Type B pancreatic cell (in vitro differentiated cells): ENCODE measurements at places on chromosomes 7 and 10. TPM values are rescaled to one million over a fixed set of nuclear protein-coding genes. Genes with fewer than 3 reads are reported as not detected.
A peak's percentile ranks its signal among the peaks of the same experiment; 100 is the strongest.

DNA sequence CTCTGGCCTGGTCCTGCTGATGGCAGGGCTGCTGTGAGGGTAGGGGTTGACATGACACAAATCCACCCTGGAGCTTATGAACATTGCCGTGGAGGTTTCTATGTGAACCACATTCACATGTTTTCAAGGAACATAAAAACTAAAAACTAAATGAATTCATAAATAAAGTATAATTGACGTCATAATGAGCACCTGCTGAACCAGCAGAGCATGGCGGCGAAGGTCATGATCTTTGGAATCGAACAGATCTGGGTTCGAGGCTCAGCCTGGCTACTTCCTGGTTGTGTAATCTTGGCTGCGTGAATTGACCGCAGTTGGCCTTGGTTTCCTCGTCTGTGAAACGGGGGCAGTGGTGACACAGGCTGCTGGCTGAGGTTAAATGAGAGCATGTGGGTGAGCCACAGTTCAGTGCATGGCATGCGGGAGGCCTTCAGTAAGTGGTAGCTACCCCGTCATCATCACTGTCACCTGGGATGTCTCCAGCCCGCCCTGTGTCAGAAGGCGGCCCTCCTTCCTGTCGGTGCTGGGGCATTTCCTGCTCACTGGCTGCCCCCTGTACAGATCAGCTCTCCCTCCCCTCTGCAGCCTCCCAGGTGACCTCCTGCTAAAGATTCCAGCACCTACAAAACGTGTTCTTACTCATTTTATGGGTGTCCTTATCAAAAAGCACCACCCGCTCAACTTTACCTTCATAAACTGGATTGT lies 190.3 kb upstream of the SHH start:
- no peak overlapping the region for H3K4me3 ChIP-seq
- H3K36me3 ChIP-seq: no peaks in the 10 kb centered on the region
- H3K4me1 ChIP-seq: no peaks in the 10 kb centered on the region

- peak overlapping the region; percentile 46 for H3K4me3 ChIP-seq
- peak overlapping the region; percentile 55 for H3K27ac ChIP-seq
- H3K4me1 ChIP-seq: peaks cover 37% of the 10 kb centered on the region
- DNase-seq: no peak
Measured at GRCh38 chr10:29925771-29926692, 133.4 kb downstream of the JCAD start.

GRCh38 chr10:122051609-122052385 lies 62.8 kb downstream of the TACC2 start:
- no peaks in the 10 kb centered on the region for H3K27me3 ChIP-seq
- peaks cover 5% of the 10 kb centered on the region for H3K36me3 ChIP-seq
- no peak for DNase-seq
- H3K4me1 ChIP-seq: peaks cover 5% of the 10 kb centered on the region
- no peak overlapping the region for H3K4me3 ChIP-seq

- no peak overlapping the region for H3K4me3 ChIP-seq
Measured at GRCh38 chr10:51544933-51545332, 154.5 kb downstream of the CSTF2T start.

DNA sequence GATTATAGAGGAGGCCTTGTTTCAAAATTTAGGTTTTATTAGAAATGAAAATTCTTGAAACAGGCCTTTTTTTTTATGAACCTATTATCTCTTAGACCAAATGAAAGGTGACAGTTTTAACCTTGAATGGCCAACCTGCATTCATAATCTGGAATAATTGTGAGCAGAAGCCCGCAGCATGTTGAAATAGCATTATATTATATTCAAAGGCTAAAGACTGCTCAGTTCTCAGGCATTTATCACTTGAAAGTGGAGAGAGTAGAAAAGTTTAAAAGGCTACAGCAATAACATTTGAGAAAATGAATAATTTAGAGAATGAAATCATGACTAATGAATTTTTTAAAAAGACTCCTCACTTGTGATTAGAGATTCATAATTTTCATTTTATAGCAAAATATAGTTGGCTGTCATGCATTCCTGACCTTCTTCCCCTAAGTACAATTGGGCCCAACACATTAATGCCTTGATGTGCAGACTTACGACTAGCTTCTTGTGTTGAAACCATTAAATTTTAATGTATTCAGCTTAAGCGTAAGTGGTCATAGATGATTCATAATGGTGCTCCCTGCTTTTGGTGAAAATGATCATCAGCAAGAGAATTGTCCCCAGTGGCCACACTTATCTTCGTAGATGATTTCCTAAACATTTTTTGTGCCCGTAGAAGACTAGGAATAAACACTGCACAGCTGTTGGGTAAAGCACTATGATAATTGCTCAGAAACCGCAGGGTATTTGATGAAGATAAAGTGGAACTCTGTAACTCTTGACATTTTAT lies 346.6 kb upstream of the BMPER start:
- H3K36me3 ChIP-seq: peaks cover 4% of the 10 kb centered on the region
- H3K27me3 ChIP-seq: no peaks in the 10 kb centered on the region
- H3K27ac ChIP-seq: no peak overlapping the region
- H3K4me1 ChIP-seq: no peaks in the 10 kb centered on the region
- H3K4me3 ChIP-seq: no peak overlapping the region

DNA sequence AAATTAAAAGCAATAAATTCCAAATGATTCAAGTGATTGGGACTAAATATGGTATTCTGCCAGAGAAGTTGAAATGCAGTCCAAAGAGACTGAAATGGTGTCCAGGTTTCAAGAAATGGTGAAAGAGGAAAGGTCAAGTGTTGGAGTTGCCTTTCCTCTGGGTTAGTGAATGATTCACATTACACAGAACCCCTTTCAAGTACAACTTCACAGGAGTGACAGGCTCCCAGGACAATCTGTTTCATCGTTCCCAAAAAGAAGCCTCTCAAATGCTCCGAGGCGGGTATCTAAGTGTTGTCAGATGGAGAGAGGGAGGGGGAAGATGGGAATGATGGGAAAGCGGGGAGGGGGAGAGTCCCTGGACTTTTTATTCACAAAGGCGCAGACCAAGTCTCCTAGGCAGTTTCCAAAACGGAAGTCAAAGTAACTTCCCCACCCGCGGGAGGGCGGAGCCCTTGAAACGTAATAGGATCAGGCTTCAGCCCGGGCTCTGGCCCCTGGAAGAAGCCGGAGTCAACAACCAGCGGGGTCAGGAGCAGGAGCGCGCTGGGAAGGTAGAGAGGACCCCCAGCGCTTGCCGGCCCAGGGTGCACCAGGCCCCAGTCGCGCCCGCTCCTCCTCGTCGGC lies 754 bp downstream of the SLC25A13 start:
- H3K27ac ChIP-seq: peak overlapping the region; percentile 98
- DNase-seq: peak; percentile 79
- H3K27me3 ChIP-seq: no peaks in the 10 kb centered on the region

- H3K27me3 ChIP-seq: no peaks in the 10 kb centered on the region
- no peak overlapping the region for H3K27ac ChIP-seq
- H3K4me3 ChIP-seq: no peak overlapping the region
- H3K36me3 ChIP-seq: peaks cover 7% of the 10 kb centered on the region
- peaks cover 9% of the 10 kb centered on the region for H3K4me1 ChIP-seq
- DNase-seq: no peak
Measured at GRCh38 chr10:102342958-102343357, 52.5 kb upstream of the NFKB2 start.

GRCh38 chr10:119026301-119027110 lies 3.0 kb upstream of the NANOS1 start:
- H3K27me3 ChIP-seq: peaks cover 7% of the 10 kb centered on the region
- peak; percentile 62 for DNase-seq
- no peak overlapping the region for H3K27ac ChIP-seq
- no peak overlapping the region for H3K4me3 ChIP-seq
- H3K36me3 ChIP-seq: no peaks in the 10 kb centered on the region
- peaks cover 3% of the 10 kb centered on the region for H3K4me1 ChIP-seq

GRCh38 chr10:125639846-125640245 lies 43.1 kb downstream of the TEX36 start:
- peaks cover 11% of the 10 kb centered on the region for H3K4me1 ChIP-seq
- peaks cover 10% of the 10 kb centered on the region for H3K27me3 ChIP-seq
- no peaks in the 10 kb centered on the region for H3K36me3 ChIP-seq
- H3K27ac ChIP-seq: no peak overlapping the region
- no peak overlapping the region for H3K4me3 ChIP-seq

GRCh38 chr10:132829403-132829802 lies 43.5 kb upstream of the NKX6-2 start:
- DNase-seq: no peak
- H3K4me3 ChIP-seq: no peak overlapping the region
- H3K27me3 ChIP-seq: peaks cover 46% of the 10 kb centered on the region
- no peak overlapping the region for H3K27ac ChIP-seq
- H3K4me1 ChIP-seq: no peaks in the 10 kb centered on the region

- H3K4me1 ChIP-seq: peaks cover 10% of the 10 kb centered on the region
- DNase-seq: no peak
- no peaks in the 10 kb centered on the region for H3K36me3 ChIP-seq
Measured at GRCh38 chr10:75347186-75347585, 54.4 kb downstream of the ZNF503 start.

DNA sequence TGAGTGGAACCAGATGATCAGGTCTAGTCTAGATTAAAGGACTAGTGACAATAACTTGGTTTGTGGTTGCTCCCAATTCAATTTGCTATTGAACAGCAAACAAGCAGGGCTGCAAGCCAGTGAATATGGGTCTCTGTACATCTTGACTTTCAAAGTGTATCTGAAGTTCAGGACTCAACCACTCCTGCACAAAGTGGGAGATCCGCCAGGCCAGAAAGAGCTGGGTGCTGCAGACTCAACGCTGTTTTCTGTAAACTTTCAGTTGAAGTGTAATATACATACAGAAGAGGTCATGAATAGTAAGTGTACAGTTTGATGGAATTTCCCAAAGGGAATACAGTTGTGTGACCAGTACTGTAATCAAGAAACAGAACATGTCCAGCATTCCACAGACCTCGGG lies 416.6 kb downstream of the RPS24 start:
- no peak overlapping the region for H3K27ac ChIP-seq
- H3K4me1 ChIP-seq: peaks cover 39% of the 10 kb centered on the region
- H3K36me3 ChIP-seq: no peaks in the 10 kb centered on the region
- peaks cover 4% of the 10 kb centered on the region for H3K27me3 ChIP-seq
- no peak for DNase-seq
- H3K4me3 ChIP-seq: no peak overlapping the region

GRCh38 chr10:110008518-110009339 lies 945 bp downstream of the ADD3 start:
- peaks cover 2% of the 10 kb centered on the region for H3K36me3 ChIP-seq
- no peak for DNase-seq
- H3K4me1 ChIP-seq: peaks cover 51% of the 10 kb centered on the region

GRCh38 chr7:135782377-135782776 lies 33.8 kb upstream of the FAM180A start:
- no peak for DNase-seq
- H3K4me3 ChIP-seq: no peak overlapping the region
- H3K36me3 ChIP-seq: no peaks in the 10 kb centered on the region
- H3K4me1 ChIP-seq: no peaks in the 10 kb centered on the region

- no peak overlapping the region for H3K4me3 ChIP-seq
- H3K27me3 ChIP-seq: no peaks in the 10 kb centered on the region
- DNase-seq: no peak
- H3K4me1 ChIP-seq: no peaks in the 10 kb centered on the region
Measured at GRCh38 chr10:97483506-97483905, 14.7 kb downstream of the MMS19 start.

- H3K36me3 ChIP-seq: no peaks in the 10 kb centered on the region
- DNase-seq: no peak
- peaks cover 24% of the 10 kb centered on the region for H3K4me1 ChIP-seq
- peak overlapping the region; percentile 64 for H3K4me3 ChIP-seq
- no peaks in the 10 kb centered on the region for H3K27me3 ChIP-seq
- H3K27ac ChIP-seq: peak overlapping the region; percentile 2
Measured at GRCh38 chr10:68897336-68897741, 3.8 kb upstream of the DDX50 start.

DNA sequence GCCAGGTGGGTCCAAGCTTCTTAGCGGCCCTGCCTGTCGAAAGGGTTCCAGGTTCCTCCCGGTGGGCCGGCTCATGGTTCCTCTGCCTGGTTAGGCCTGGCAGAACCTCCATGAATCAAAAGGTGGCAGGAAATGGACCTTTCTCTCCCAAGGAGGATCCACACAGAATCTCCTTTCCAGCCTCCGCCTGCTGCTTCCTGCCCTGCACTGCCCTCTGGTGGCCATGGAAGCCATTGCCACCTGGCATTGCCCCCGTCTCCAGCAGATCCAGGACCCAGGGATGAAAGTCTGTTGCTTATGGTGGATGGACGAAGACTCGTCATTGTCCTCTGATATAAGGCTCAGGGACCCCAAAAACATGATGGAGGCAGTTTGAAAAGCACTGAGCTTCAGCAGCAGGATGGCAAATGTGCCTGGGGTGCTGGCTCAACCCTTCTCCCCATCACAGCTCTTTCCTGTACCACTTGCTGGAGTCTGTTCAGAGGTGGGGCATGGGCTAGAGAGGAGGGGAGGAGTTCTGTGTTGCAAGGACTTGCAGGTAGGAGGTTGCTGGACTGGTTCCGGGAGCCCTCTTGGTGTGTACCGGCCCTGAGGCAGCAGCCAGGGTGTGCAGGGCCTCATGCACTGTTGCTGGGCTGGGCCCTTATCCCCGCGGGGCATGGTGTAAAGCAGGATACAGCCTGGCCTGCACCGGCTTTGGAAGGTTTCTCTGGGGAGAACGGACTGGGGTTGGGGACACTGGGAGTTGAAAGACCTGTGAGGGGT lies 11.3 kb upstream of the INMT start:
- DNase-seq: peak; percentile 84
- H3K36me3 ChIP-seq: no peaks in the 10 kb centered on the region
- H3K27me3 ChIP-seq: peaks cover 24% of the 10 kb centered on the region
- H3K27ac ChIP-seq: no peak overlapping the region

DNA sequence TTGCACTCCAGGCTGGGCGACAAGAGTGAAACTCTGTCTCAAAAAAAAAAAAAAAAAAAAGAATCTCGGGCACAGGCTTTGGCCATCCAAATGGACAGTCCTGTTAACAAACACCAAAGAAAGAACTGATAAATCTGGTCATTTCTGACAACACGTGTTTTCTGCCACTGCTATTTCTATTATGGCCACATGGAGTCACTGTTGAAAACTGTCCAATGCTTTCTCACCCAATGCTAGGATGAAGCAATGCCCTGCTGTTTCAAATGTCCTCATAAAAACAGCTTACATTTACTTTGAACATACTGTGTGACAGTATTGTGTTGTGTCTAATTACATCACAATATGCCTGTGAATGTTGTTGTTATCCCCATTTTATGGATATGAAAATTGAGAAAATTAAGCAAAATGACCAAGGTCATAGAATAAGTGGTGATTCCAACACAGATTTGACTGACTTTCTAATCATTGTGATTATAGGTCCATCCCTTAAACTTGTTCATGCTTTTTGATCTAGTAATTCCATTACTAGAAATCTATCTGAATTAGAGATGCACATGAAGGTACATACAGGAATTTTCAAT lies 19.9 kb upstream of the MAP3K8 start:
- no peaks in the 10 kb centered on the region for H3K36me3 ChIP-seq
- H3K27me3 ChIP-seq: no peaks in the 10 kb centered on the region
- H3K4me1 ChIP-seq: peaks cover 11% of the 10 kb centered on the region
- DNase-seq: no peak

The AKR1C8 gene
- 0.89 and 1.00 TPM in 2 replicates for total RNA-seq

The SYT15B gene
- total RNA-seq: 0.24 and 0.58 TPM in 2 replicates

The PLXDC2 gene
- total RNA-seq: 79.2 and 83.4 TPM in 2 replicates

The PDZD7 gene
- total RNA-seq: 1.4 and 2.0 TPM in 2 replicates

The SPOCK2 gene
- 13.8 TPM in 2 replicates for total RNA-seq

The LFNG gene
- 5.0 and 15.3 TPM in 2 replicates for total RNA-seq

The LRMDA gene
- total RNA-seq: 0.62 and 2.0 TPM in 2 replicates

The LRRC17 gene
- total RNA-seq: 1.5 and 68.3 TPM in 2 replicates

The WASHC2C gene
- total RNA-seq: 41.1 and 45.5 TPM in 2 replicates

The WDR86 gene
- total RNA-seq: 13.0 and 83.0 TPM in 2 replicates

The SKIDA1 gene
- total RNA-seq: 9.6 and 24.3 TPM in 2 replicates

The SFTPA1 gene
- total RNA-seq: 0.22 and 5.9 TPM in 2 replicates

The HUS1 gene
- total RNA-seq: 26.4 and 34.5 TPM in 2 replicates

The CLEC2L gene
- 0.21 and 0.34 TPM in 2 replicates for total RNA-seq

The WNT2 gene
- 2.4 and 2.8 TPM in 2 replicates for total RNA-seq

The LRIT1 gene
- not detected in 2 replicates for total RNA-seq

The OR2A25 gene
- total RNA-seq: not detected in 2 replicates

The GPC2 gene
- 20.6 and 53.3 TPM in 2 replicates for total RNA-seq

The ZNF746 gene
- 20.2 and 20.4 TPM in 2 replicates for total RNA-seq
